ENCODE measurements at places on chromosomes 6 and 20.

DNA sequence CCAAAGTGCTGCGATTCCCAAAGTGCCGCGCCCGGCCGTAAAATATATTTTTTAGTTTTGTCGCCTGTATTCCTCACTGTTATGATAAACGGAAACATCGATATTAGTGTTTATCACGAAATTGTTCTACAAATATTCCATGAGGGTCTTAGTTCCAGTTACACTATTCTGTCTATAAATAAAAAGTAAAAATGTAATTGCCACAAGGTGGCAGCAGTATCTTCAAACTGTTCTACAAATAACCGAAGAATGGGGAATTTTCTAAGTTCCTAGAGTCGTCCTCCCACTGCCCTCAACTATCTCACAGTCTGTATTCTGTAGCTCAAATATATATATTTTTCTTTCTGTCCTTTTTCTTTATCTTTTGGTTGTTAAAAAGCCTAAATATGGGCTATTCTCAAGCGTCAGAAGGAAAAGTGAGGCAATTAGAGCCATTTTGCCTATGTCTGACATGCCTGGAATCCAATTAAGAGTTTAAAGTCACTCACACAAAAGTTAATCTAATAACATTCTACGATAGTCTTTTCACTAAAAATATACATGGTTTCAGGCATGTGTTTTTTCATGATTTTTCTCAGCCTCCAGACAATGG is 14.2 kb upstream of the FAM162B start:
- DNase-seq = peak; percentile 29

DNA sequence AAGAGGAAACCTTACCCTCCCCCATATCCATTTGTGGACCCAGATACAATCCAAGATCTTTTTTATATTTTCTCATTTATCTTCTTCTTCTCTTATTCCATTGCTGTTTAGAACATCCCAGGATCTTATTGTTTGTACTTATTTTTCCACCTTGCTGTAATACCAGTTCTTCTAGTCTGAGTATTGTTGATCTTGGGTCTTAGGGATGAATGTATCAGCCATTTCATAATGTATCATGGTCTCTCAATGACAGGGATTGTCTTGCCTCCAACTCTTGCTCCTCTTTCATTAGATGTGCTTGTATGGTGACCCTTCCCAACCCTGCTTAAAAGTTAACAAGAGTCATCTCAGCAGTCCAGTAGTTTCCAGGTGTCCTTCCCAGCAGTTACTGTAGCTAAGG is 63.3 kb downstream of the MAP3K4 start:
- DNase-seq = no peak

DNA sequence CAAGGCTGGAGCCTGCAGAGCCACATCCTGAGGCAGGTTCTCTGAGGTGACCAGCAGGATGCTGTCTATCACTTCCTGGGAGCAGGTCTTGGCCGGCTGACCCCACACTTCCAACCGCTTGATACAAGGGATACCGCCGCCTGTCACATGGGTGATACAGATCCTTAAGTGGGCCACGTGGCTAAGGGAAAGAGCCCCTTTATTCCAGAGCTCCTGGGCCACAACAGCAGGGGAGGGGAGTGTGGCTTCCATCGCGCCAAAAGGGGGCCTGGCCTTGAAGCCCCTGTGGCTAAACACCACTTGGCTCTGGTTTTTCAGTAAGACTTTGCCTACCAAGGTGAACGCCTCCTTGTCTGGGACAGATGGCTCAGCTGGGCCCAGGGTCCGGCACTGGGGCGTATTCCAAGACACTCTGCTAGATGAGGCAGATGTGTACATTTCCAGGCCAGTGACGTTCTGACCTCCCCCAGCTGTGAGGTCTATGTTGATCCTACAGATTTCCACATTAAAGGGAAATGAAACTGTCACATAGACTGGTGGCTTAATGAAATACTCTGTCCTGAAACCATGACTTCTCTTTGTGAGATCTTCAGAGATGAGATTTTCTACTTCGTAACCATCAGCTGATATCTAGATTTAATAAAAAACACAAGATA is 37.6 kb upstream of the AVP start:
- DNase-seq = no peak

DNA sequence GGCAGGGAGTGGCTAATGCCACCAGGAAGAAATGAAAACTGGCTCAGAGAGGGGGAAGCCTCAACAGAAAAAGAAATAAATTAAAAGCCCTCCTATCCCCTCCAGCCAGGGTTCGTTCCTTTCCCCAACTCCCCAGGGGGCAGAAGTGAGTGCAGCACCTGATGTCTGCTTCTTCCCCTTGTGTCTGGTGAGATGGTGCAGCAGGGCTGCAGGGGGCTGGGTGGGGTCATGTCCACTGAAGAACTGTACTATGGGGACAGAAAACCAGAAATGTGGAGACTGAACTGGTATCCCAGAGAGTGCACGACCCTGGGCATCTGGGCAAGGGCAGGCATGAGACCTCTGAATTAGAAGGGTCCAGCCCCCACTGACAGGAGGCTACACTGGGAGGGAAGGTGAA is 4.0 kb downstream of the EGFL8 start:
- no peak for DNase-seq

DNA sequence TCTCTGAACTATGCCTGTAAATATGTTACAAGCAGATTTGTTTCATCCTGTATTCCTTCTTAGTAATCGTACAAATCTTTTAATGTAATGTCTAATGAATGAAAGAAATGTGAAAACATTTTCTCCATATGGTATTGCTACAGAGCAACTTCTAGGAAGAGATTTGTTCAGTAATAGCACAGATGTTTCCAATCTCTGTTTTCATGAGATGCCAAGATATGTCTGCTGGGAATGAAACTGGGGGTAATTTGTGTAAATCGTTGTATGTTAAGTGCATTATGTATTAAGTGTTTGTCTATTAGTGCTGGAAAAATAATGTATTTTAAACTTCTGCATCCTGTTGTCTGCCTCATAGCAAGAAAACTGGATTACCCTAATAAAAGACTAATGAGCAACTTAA is 722.2 kb upstream of the EYS start:
- peak; percentile 45 for DNase-seq
